ENCODE measurements at places on chromosomes 7 and 10.

DNA sequence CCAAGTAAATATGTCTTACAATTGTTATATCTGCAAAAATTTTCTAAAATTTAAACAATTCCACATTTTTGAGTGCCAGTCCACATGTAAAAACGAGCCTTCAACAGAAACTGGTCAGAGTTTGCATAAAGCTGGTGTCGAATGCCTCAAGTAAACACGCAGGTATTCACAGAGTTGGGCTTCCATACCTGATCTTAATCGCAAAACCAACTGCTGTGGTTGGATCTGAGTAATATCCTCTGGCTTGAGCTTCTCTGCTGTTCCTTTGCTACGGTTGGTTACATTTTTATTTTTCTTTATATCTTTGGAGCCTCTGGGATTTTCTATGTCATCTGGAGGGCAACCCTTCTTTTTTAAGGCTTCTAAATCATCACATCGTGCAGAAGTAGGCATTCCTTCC lies 28.4 kb downstream of the ITGB1 start:
- DNase-seq = no peak

DNA sequence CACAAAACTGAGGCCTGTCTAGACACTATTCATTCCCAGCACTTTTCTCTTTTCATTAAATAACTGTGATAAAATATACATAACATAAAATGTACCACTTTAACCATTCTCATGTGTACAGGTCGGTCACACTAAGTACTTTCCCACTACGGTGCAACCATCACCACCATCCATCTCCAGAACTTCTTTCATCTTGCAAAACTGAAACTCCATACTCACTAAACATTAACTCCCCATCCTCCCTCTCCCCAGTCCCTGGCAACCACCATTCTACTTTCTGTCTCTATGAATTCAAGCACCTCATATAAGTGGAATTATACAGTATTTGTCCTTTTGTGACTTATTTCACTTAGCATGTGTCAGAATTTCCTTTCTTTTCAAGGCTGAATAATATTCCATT lies 53.0 kb downstream of the ARHGAP12 start:
- no peak for DNase-seq

GRCh38 chr7:113521468-113521867 lies 397.3 kb downstream of the PPP1R3A start:
- no peak for DNase-seq

DNA sequence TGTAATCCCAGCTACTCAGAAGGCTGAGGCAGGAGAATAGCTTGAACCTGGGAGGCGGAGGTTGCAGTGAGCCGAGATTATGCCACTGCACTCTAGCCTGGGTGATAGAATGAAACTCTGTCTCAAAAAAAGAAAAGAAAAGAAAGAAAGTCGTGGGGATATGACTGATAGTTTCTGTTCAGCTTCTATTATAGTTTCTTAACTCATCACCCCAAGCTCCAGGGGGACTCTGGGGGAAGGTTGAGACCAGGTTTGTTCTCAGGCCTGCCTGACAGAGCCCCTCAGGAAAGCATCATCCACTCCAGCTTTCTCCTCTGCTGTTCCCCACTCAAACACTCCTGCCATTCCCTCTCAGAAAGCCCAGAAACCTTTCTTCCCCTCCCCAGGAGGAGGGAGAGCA lies 542.4 kb upstream of the GALNT17 start:
- DNase-seq = no peak

DNA sequence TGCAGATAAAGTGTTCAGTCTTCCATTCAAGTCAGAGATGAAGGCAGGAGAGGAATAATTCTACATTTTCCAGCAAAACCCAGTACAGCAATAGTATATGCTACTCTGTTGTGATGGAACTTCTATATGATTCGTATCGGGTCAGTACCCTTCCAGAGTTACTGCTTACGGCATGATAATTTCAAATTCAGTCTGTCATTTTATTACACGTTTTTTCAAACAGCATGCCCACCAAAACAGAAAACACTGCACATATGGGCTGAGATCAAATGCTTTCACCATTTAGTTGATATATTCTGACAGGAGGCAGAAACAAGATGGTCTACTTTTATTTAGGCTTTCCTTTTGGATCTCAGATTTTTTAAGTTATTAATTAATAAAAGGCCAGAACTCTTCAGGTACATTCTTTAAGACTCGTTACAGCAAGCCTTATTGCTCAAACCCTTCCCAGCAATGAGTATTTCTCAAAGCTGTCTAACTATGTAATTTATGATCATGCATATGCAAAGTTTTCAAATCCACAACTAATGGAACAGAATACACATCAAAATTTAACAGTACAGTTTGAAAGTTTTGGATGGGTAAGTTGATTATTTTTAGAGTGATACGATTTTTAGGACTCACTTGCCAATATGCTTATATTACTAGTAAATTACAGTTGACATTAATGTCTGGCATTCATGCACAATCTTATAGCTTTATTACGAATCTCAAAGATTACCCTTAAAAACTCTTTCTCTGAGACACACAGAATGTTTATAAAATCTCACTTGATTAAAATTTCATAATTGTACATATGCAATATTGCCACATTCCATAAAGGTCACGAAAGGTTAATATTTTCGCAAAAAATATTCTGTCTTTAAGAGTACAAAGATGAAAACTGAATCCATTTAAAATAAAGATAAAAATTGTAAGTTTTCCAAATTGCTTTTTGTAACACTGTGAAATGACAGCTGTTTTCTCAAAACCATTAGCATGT lies 91.0 kb downstream of the ANK3 start:
- DNase-seq = no peak

GRCh38 chr10:22780474-22780885 lies 66.1 kb upstream of the PIP4K2A start:
- DNase-seq = no peak

DNA sequence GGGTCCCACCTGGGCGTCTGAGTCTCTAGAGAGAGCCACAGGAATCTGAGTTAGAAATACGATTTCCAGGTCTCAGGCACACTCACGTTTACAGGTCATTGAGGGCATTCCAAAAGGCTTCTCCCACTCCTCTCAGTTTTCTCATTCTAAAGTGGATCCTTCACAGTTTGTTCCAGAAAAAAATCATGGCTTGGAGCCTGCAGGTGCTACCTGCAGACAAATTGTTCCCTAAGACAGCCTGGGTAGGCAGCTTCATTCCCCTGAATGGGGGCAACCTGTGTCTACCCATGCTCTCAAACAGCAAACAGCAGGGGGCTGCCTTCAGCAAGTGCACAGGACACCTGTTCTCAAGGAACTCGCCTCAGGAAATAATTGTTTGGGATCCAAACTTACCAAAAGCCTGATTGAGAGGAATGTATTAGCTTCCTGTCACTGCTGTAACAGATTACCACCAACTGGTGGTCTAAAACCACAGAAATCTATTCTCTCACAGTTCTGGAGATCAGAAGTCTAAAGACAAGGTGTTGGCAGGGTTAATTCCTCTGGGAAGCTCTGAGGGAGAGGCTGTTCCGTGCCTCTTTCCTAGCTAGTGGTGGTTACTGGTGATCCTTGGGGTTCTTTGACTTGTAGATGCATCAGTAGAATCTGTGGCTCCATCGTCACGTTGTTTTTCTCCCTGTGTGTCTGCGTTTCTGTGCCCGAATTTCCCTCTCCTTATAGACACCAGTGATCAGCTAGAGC lies 117.2 kb downstream of the RAB11FIP2 start:
- DNase-seq = no peak
